Activated CD8-positive, alpha-beta T cell treated with anti-CD3 and anti-CD28 coated beads, Interleukin-2, amount 10 ng/mL, durations not matched to agents 7 days and 5 days (primary cell): ENCODE measurements at places on chromosomes 1 and 21. TPM values are rescaled to one million over a fixed set of nuclear protein-coding genes. Genes with fewer than 3 reads are reported as not detected.

Gene CADM3
- total RNA-seq, result not detected

DNA sequence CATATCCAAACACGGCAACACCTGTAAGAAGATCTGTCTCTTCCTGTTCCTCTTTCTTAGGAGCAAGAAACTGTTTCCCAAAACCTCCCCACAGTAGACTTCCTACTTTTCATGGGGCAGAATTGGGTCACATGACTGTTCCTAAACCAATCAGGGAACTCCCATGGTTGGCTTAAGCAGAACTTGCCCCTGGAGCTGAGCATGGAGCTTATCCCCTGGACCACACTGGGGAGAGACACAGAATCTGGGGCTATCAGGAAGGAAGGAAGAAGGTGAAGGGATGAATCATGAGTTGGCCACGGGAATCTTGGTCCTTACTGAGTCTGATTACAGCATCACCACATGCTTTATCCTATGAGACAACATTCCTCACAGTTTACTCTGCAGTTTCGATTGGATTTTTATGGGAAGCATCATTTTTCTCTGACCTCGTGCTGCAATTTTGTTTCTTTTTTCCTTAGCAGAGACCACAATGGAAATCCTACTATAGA, 81.8 kb downstream of the CDC7 start:
- no peak for DNase-seq

DNA sequence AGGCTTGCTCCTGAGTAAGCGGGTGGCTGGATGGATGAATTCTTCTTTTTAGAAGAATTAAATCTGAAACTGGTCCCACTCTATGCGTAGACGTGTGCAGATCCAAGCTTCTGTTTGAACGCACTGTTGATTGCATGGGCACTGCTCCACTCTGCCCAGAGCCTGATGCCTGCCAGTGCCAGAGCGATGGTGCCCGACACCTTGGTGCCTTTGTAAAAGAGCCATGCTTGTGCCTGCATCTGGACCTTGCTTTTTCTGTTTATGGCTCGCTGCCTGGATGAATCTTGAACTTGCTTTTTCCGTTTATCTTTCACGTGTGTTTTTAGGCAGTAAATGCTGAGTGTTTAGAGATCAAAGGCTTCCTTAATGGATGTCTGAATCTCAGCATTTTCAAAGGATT, 15.0 kb upstream of the PWP2 start:
- DNase-seq, result peak; percentile 12

- peak; percentile 15 for DNase-seq
Measured at GRCh38 chr1:53339736-53340635, 12.1 kb upstream of the LRP8 start.

- no peak for DNase-seq
Measured at GRCh38 chr1:195243492-195243891, 1364.7 kb downstream of the KCNT2 start.

Gene NBPF10
- total RNA-seq, result 2.5 TPM

DNA sequence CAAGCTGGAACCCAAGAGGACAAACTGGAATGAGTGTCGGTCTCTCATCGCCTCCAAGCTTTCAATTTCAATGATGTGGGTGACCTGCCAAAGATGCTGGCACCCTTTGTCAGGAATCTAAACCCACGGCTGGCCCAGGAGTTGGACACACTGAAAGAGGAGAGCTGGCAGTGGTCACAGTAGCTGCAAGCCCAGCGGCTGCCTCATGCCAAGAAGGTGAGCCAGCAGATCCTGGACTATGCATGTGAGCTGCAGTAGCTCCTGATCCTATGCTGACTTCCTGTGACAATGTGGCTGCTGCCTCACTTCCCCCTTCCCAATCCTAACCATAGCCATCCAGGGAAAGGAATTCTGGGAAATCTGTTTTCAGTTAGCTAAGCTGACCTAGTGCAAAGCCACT, 117.0 kb upstream of the VAV3 start:
- DNase-seq, result no peak
